ENCODE measurements at places on chromosomes 2 and 18.

DNA sequence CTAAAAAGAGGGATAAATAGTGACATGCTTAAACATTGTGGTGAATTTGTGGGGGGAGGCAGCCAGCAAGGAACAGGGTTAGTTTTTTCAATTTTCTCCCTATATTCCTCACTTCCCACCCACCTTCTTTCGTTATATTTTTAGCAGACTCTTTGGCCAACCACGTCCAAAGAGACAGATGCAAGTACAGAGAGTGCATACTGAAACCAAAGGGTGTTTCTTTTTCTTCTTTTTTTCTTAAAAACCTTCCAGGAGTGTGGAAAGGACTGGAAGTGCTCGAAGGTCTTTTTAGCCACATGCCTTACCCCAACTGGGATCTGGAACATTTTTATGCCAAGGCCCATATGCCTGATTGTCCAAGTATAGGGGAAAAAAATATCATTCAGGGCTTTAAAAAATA, 59.0 kb downstream of the TNP1 start:
- H3K27me3 ChIP-seq = no peaks in the 10 kb centered on the region
- no peaks in the 10 kb centered on the region for H3K36me3 ChIP-seq
- DNase-seq = no peak

- no peak for DNase-seq
- H3K36me3 ChIP-seq = no peaks in the 10 kb centered on the region
- H3K4me1 ChIP-seq = peaks cover 44% of the 10 kb centered on the region
Measured at GRCh38 chr2:164974221-164974620, 18.9 kb upstream of the SLC38A11 start.

- H3K27me3 ChIP-seq = no peaks in the 10 kb centered on the region
- peaks cover 11% of the 10 kb centered on the region for H3K36me3 ChIP-seq
- no peak overlapping the region for H3K4me3 ChIP-seq
- peaks cover 8% of the 10 kb centered on the region for H3K4me1 ChIP-seq
- no peak for DNase-seq
Measured at GRCh38 chr2:48551548-48551947, 21.6 kb downstream of the STON1 start.

- no peaks in the 10 kb centered on the region for H3K27me3 ChIP-seq
- no peaks in the 10 kb centered on the region for H3K36me3 ChIP-seq
- no peak overlapping the region for H3K4me3 ChIP-seq
- no peak for DNase-seq
- peaks cover 50% of the 10 kb centered on the region for H3K4me1 ChIP-seq
- peak overlapping the region; percentile 45 for H3K27ac ChIP-seq
Measured at GRCh38 chr18:28113271-28114029, 63.5 kb downstream of the CDH2 start.

GRCh38 chr2:77458216-77458615, 64.0 kb downstream of the LRRTM4 start:
- H3K27me3 ChIP-seq = no peaks in the 10 kb centered on the region
- H3K4me3 ChIP-seq = no peak overlapping the region
- peaks cover 7% of the 10 kb centered on the region for H3K36me3 ChIP-seq
- H3K27ac ChIP-seq = no peak overlapping the region
- DNase-seq = no peak
- peaks cover 42% of the 10 kb centered on the region for H3K4me1 ChIP-seq

- H3K4me1 ChIP-seq = no peaks in the 10 kb centered on the region
- DNase-seq = no peak
- H3K36me3 ChIP-seq = no peaks in the 10 kb centered on the region
- H3K27me3 ChIP-seq = peaks cover 18% of the 10 kb centered on the region
- H3K4me3 ChIP-seq = no peak overlapping the region
Measured at GRCh38 chr18:24914685-24915084, 437.3 kb downstream of the ZNF521 start.

- H3K4me3 ChIP-seq = no peak overlapping the region
- H3K4me1 ChIP-seq = peaks cover 22% of the 10 kb centered on the region
- H3K36me3 ChIP-seq = peaks cover 31% of the 10 kb centered on the region
- DNase-seq = no peak
- no peak overlapping the region for H3K27ac ChIP-seq
Measured at GRCh38 chr2:216183462-216183861, 74.3 kb downstream of the XRCC5 start.

DNA sequence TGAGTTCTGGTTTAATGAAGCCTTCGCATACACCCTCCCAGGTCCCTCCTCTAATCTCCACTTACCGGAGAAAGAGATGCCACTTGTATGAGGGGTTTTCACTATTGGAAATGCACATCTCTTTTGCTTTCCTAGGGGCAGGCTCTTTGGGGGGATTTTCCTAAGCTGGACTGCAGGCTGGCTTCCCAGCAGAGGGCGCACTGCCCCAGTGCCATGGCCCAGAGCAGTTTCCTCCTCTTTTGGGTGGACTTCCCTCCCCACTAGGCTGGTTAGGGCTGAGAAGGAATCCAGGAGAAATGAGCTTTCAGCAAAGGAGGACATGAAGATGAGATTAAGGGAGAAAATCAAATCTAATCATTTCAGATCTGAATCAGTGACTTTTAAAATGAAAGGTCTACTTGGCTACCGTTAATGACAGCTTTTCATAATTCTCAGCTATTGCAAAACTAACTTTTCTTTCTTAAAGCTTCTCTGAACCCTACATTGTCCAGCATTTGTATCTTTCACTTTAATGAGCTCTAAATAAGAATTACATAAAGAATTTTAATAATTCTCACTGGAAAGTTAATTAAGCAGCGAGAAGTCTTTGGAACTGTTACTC, 784.1 kb upstream of the FANCL start:
- no peak overlapping the region for H3K4me3 ChIP-seq
- no peak for DNase-seq
- no peak overlapping the region for H3K27ac ChIP-seq
- peaks cover 24% of the 10 kb centered on the region for H3K4me1 ChIP-seq
- no peaks in the 10 kb centered on the region for H3K36me3 ChIP-seq

GRCh38 chr18:12462242-12462641, 54.5 kb downstream of the PRELID3A start:
- H3K27me3 ChIP-seq = no peaks in the 10 kb centered on the region
- H3K4me3 ChIP-seq = no peak overlapping the region
- peaks cover 34% of the 10 kb centered on the region for H3K36me3 ChIP-seq
- no peak overlapping the region for H3K27ac ChIP-seq

DNA sequence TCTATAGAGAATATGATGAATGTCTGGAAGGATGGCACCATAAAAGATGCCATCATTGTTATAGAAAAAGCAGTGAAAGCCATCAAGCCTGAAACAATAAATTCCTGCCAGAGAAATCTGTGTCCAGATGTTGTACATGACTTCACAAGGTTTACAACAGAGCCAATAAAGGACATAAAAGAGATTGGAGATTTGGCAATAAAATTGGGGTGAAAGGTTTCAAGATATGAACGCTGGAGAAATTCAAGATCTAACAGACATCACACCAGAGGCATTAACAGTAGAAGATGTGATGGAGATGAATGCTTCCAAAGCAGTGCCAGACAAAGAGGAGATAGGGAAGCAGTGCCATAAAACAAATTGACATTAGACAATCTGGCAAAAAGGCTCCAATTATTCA, 518.8 kb upstream of the ACVR2A start:
- no peak overlapping the region for H3K27ac ChIP-seq
- H3K4me3 ChIP-seq = no peak overlapping the region
- no peaks in the 10 kb centered on the region for H3K27me3 ChIP-seq
- peaks cover 10% of the 10 kb centered on the region for H3K4me1 ChIP-seq

DNA sequence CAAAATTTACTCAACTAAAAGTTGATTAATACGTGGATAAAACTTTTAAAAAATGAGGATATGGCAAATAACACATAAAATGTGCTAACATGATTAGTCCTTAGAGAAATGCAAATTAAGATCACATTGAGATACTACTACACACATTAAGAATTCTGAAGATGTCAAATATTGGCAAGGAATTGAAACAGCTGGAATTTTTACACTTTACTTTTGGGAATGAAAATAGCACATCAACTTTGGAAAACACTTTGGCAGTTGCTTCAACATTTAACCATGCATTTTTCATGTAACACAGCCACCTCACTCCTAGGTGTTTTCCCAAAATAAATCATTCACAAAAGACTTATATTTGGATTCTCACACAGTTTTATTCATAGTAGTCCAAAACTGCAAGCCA, 687.9 kb upstream of the SETBP1 start:
- no peaks in the 10 kb centered on the region for H3K27me3 ChIP-seq
- no peaks in the 10 kb centered on the region for H3K36me3 ChIP-seq
- H3K4me3 ChIP-seq = no peak overlapping the region
- H3K27ac ChIP-seq = no peak overlapping the region
- DNase-seq = no peak

DNA sequence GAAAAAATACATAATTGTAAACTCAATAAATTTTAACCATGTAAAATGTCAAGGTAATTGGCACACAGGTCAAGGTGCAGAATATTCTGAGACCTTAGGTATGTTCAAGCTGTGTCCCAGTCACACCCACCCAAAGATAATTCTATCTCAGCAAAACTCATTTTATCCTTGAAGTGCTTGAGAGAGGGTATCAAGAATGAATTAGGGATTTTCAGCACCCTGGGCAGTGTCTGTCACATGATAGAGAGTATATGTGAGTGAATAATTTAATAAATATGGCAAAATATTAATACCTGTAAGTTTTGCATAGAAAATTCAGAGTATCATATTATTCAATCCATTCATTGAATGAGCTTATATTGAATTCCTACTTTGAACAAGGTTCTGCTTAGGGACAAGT, 567.9 kb downstream of the FBXO15 start:
- H3K4me3 ChIP-seq = no peak overlapping the region
- H3K27me3 ChIP-seq = peaks cover 9% of the 10 kb centered on the region
- H3K36me3 ChIP-seq = no peaks in the 10 kb centered on the region
- H3K27ac ChIP-seq = no peak overlapping the region
- no peaks in the 10 kb centered on the region for H3K4me1 ChIP-seq

DNA sequence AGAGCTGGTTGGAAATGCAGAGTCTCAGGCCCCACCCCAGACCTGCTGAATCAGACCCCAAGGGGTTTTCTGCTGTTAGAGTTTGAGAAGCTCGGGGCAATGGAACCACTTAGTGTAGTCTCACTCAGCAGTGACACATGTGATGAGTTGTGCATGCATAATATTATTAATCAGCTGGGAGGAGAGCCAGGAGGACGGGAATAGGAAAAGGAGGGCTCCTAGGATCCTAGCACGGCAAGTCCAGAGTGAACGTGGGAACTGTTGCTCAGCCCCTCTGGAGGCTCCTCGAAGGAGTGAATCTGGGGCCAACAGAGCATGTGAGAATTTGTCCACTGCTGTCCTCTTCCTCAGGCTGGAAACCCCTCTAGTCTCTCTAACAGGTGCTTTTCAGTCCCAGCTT, 87.1 kb downstream of the HS1BP3 start:
- H3K4me3 ChIP-seq = no peak overlapping the region
- H3K27ac ChIP-seq = no peak overlapping the region
- H3K4me1 ChIP-seq = peaks cover 45% of the 10 kb centered on the region
- no peak for DNase-seq

DNA sequence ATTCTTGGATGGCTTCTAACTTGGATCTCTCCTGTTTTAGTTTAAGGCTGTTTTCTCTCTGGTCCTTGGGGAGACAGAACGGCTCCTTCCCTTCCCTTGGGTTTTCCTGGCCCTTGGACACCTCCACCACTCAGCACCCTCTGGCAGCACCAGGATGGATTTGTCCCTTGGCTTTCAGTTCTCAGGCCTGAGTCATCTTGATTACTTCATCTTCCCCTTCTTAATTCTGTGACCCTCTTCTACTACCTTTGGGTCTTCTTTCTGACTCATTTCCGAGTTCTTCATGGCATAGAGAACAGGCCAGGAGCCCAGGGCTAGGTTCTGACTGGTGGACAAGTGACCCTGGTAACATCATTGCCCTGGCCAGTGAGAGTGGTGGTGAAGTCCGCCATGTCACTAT, 14.9 kb downstream of the IGFBP2 start:
- H3K27me3 ChIP-seq = no peaks in the 10 kb centered on the region
- no peak for DNase-seq
- no peak overlapping the region for H3K4me3 ChIP-seq

DNA sequence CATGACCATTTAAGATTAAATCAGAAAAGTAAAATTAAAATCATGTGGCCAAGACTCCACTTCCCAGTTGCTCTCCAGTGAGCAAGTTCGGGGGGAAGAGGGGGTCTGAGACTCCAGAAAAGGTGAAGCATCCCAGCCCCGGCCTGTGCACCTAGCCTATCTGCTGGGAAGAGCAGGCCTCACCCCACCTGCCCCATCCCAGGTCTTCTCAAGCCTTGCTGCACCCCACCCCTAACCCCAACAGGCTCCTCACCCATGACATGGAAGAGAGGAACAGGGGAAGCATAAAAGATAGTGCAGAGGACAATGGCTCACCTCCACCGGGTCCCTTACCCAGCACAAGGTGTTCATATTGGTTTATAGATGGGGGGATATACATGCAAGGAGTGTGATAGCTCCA, 14.6 kb downstream of the CIB4 start:
- no peak overlapping the region for H3K27ac ChIP-seq
- H3K4me3 ChIP-seq = no peak overlapping the region
- peaks cover 1% of the 10 kb centered on the region for H3K36me3 ChIP-seq
- H3K4me1 ChIP-seq = peaks cover 23% of the 10 kb centered on the region

DNA sequence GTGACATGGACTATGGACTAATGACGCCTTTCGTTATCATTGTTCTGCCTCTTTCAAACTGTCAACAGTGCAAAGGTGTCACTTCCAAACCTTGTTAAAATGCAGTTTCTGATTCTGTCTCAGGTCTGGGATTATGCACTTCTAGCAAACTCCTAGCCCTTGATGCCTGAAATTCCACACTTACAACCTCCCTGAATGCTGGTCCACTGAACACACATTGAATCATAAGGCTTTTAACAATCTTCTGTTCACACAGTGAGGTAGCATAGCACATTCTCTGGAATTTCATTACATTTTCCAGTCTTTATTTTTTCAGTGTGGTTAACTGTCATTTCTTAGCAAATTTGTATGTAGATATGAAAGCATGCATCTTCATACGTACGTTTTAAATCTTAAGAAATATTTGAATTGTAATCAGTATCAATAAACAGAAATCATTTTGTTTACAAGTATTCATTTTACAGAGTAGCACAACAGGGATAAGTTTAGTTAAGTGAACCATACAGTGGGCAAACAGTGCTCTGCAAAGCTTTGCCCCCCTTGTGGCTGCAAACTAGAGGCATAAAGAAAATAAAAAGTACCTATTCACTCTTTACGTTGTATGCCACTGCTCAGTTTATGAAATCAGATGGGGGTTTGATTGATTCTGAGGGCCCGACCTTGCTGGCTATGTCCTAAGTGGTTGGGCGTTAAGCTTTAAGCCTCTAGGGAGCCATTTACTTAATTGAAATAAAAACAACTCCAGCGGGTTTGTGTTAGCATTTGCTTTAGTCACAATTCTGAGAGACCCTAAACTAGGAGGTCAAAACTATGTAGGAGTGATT, 250.8 kb downstream of the LRRTM1 start:
- H3K27ac ChIP-seq = peak overlapping the region; percentile 26
- no peak overlapping the region for H3K4me3 ChIP-seq
- H3K36me3 ChIP-seq = no peaks in the 10 kb centered on the region
- DNase-seq = no peak

DNA sequence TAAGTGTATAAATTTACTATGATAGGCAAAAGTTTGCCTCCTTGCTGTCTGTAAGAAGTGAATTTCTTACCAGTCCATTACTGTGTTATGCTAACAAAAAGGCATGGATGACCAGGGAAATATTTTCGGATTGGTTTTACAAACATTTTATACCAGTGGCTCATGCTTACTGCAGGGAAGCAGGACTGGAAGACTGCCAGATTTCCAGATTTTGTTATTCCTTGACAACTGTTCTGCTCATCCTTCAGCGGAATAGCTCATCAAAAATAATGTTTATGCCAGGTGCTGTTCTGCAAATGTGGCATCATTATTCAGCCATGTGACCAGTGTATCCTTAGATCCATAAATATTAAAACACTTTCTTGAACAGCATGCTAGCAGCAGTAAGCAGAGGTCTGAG, 40.4 kb upstream of the NETO1 start:
- no peak for DNase-seq
- no peaks in the 10 kb centered on the region for H3K36me3 ChIP-seq
- no peaks in the 10 kb centered on the region for H3K4me1 ChIP-seq

Measured in mesothelial cell of epicardium (in vitro differentiated cells).